ENCODE measurements at places on chromosomes 3 and 15.

DNA sequence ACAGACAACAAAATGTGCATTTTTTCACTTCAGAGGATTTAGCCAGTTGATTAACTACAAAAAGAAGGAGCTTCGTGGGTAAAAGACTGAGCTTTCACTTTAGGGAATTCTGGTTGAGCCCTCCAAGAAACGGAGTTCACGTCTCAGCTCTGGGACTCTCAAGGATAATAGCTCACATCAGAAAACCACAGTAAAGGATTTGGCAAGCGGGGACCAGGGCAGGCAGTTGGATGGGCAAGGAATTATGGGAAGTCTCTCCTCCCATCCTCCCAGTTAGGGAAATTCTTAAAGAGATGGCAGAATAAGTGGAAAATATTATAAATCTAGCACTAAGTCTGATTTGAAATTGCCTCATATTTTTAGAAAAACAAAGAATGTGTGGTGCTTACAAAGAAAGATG lies 188.3 kb upstream of the EOMES start:
- DNase-seq = no peak

DNA sequence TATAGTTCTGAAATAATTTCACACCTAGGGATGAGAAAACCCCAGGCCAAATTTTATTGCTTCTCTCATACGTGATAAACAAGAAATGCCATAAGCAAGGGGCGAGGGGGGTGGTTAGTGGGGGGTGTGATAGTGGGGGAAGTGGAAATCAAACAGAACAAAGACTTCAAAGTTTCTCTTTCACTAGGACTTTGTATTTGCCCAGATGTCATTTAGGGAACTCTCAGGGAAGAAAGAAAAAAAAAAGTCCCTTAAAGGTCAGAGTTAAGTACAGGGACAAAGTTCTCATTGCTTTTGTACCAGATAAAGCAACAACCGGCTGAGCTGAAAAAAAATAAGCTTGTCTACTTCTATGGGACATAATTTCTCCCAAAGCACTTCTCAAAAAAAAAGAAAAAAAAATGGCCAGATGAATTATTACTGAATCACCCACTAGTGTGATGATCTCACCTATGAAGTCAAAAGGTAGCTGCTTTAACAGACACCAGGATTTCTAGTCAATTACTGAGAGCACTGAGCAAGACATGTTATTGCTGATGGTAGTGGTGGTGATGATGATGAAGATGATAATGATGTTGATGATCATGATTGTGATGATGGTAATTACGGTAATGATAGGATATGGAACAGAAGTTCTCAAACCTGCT lies 56.2 kb downstream of the FHIT start:
- DNase-seq = no peak

- DNase-seq = no peak
Observed at GRCh38 chr3:65439641-65440284, 599.0 kb downstream of the MAGI1 start.

DNA sequence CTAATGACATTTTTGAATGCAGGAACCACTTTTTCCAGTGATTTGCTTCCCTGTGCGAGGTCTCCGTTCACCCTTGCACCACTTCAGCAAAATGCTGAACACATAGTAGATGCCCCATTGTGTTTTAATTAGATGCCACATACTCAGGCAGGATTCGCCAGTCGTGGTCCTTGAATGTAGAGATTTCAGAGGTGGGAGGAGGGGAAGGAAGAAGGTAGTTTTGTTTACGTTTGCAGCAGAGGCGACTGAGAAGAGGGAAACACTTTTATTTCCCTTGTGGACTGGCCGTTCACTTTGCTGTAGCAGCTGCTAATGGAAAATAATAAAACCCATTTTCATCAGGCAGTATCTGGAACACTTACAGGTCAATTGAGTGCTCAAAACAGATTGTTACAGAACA lies 262.8 kb upstream of the TBL1XR1 start:
- no peak for DNase-seq

DNA sequence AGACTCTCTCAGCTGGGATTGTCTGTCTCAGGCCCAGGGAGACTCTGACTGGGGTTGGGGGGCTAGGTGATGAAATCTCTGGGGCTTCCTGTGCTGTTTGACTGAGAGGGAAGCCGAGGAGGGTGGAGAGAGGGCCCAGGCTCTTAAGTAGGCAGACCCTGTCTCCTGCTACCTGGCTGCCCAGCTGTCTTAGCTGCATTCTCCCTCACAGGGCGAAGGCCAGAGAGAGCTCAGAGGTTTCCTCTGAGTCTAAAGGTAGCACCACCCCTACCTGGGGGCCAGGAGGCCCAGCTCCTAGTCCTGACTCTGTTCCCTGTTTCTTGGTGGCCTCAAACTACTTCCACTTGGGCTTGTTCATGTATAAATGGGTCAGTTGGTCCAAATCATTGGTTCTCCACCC lies 24.4 kb downstream of the SMAD6 start:
- DNase-seq = no peak

DNA sequence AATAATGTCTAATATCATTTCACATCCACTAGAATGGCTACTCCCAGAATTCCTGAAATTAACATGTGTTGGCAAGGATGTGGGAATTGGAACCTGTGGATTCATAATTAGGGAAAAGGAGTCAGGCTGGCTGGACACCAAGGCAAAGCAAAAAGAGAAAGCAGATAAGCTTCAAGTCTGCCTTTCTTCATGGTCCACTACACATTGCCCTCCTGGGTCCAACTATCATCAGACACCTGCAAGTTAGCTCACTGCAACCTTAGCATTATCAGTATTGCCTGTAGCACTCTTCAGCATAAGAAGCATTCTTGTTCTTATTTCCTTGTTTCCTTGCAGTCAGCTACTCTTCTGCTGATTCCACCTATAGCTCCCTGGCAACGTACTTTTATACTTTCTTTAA lies 124.3 kb downstream of the ZNF280D start:
- DNase-seq = no peak

DNA sequence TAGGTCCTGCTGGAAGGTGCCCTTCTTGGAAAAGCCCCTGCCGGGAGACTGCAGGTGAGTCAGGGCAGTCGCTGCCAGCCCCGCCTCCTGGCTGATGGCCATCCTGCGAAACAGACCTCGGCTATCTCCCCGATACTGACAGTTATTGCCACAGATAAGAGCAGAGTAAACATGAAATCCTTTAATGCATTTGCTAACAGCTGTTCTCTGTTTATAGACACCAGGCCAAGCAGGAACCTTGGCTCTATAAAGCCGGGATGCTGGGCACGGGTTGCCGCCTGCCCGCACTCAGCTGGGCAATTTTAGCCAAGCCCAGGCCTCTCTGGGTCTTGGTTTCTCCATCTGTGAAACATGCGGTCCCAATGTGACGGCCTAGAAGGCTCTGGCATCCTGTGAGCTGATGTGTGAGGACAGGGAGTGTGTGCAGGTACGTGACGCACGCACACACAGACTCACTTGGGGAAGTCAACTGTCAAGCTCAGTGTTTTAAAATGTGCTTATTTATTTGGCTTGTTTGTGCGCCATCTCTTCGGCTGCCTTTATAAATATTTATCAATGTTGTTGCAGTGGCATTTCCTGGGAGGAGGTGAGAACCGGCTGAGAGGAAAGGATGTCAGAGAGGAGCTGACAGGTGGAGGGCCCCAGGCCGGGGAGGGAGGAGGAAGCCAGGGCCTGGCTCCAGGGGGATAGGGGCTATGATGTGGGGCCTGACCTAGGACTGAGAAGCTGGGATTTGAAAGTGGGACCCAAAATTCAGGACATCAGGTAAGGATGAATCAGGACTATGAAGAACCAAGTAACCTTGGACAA lies 50.8 kb upstream of the PRR23E start:
- no peak for DNase-seq

DNA sequence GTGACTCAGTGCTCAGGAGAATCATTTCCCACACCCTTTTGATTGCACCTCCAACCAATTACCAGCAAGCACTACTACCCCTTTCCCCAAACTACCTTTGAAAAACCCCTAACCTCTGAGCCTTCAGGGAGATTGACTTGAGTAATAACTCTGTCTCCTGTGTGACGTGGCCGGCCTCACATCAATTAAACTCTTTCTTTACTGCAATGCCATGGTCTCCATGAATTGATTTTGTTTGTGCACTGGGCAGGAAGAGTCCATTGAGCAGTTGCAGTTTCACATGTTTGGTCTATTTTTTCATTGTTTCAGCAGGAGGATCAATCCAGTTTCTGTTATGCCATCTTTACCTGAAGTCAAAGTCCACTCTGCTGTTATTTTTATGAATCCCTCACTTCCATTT lies 32.4 kb downstream of the SCN11A start:
- no peak for DNase-seq

DNA sequence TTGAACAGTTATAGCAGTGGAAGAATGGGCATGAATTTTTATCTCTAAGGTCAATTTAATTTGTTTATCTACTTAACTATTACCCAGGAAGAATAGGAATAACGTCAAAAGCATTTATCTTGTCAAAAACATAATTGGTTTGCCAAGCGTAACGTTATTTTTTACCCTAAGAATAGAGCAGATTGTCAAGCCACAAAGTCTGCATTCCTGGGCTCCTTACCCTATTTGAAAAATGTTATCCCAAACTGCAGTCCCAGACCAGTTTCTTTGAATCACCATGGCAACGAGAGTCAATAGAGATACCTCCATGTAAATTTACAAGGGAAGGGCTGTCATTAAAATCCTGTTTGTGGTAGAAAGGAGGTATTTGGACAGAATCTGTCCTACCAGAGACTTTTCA lies 61.1 kb downstream of the CPNE4 start:
- DNase-seq = no peak

DNA sequence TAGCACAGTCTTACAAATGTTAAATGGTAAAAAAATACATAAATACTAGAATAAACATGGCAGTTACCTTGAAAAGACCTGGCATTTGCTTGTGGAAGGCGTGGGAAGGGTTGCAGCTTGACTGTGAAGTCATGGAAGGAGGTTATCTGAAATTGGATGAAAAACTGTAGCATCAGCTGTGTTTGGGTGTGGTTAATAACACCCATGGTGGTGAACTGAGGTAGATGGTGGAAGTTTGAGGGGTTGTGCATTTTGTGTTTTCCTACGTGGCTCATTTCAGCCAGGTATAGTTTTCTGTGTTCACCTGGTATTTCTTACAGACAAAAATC lies 46.5 kb downstream of the PSMD6 start:
- DNase-seq = no peak

GRCh38 chr3:16075647-16076046 lies 98.8 kb upstream of the GALNT15 start:
- no peak for DNase-seq

GRCh38 chr15:77031376-77032050 lies 36.6 kb downstream of the PSTPIP1 start:
- no peak for DNase-seq

GRCh38 chr3:148643389-148643840 lies 54.3 kb upstream of the AGTR1 start:
- DNase-seq = no peak

DNA sequence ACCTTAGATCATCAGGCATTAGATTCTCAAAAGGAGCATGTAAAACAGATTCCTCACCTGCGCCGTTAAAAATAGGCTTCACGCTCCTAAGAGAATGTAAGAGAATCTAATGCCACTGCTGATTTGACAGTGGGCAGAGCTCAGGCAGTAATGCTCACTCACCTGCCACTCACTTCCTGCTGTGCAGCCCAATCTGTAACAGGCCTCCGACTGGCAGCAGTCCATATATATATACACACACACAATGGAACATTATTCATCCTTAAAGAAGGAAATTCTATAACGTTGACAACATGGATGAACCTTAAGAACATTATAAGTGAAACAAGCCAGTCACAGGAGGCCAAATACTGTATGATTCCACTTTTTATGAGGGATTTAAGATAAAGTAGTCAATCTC lies 24.5 kb downstream of the ZNF148 start:
- no peak for DNase-seq

DNA sequence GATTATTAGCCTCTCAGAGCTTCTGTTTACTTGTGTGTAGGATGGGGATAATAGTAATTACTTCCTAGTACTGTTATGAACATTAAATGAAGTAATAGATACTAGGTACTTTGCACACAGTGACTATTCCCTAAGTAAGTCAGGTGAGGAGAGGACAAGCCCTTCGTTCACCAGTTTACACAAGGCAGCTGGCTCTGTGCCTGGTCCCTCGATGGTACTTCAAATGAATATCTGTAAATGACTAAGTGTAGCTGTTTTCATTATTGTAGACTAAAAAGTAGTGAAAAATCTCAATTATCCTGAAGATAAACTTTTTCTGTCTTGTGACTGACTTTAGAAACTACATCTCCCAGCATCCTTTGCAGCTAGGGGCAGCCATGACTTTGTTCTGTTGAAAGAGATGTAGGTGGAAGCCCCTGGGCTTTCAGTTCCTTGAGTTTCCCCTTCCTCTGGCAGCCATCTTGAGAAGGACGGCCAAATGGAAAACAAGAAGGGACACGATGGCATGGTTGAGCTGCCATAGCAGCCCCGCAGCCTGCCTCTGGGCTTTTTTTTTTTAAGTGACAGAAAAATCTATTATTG lies 11.7 kb upstream of the WNT7A start:
- no peak for DNase-seq

- no peak for DNase-seq
Observed at GRCh38 chr15:90230071-90230494, 3.7 kb downstream of the CIB1 start.

GRCh38 chr3:78660957-78661356 lies 1106.8 kb downstream of the ROBO1 start:
- no peak for DNase-seq

- DNase-seq = no peak
Observed at GRCh38 chr3:141575879-141576743, 89.3 kb downstream of the RASA2 start.

DNA sequence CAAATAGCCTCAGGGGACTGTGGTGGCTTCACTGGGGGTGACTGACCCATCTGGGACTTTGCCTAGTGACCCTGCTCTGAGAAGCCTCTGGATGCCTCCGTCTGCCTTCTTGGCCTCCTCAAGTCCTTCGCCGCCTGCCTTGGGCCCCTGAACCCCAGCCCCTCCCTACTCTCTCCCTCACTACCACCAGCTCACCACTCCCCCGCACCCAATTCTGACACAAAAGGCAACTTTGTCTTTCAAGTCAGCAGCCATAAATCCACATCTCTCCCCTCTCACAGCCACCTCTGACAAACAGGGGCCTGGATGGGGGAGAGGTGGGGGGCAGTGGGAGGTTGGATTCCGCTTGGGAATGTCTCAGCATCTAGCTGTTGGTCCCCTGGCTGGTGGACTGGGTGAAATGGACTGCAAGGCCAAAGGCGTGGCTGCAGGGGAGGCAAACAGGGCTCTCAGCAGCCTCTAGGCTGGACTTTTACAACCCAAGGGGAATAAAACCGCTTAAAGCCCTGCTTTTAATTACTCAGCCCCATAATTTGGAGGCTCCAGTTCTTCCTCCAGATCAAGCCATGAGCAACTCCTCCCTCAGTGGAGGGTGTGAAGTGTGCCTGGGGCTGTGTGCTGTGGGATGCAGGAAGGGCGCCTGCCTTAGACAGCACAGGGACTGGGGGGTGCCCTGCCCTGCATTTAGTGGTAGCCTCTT lies 33.4 kb downstream of the IGDCC3 start:
- DNase-seq = no peak

- no peak for DNase-seq
Observed at GRCh38 chr3:141764986-141765385, 1.8 kb downstream of the GRK7 start.

DNA sequence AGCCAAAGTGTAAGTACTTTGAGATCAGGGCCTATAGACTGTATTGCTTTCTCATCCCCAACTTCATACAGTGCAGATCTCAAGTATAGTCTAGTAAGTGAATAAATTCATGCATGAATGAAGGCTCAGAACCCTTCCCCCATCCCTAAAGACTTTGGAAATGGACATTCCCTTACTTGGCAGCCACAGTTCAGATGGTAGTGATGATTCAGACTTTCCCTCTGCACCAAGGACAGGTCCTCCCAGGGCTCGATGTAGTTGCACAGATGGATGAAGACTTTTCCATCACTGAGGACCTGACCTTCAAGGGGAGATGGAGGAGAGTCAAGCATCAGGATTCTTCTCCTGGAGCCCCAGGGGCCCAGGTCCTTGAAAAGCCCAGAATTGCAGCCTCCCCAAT lies 4.6 kb downstream of the TIMP4 start:
- no peak for DNase-seq
